A549 treated with AZD2906 at 1 μM for 4 hours (cell line): ENCODE measurements at places on chromosomes 7 and 10. TPM values are rescaled to one million over a fixed set of nuclear protein-coding genes. Genes with fewer than 3 reads are reported as not detected.

Gene TWIST1
- 1.4 to 3.7 TPM (median 3.3 TPM) in 5 replicates for total RNA-seq

Gene FOXP2
- not detected in 5 replicates for total RNA-seq

Gene PCBD1
- 182 to 253 TPM (median 230 TPM) in 5 replicates for total RNA-seq

Gene CNTNAP2
- total RNA-seq = 0.02 to 0.05 TPM (median 0.02 TPM) in 4 of 5 replicates, not detected in the other

Gene GRID2IP
- not detected in 5 replicates for total RNA-seq

Gene ATP6V0A4
- total RNA-seq = 0.13 to 0.29 TPM (median 0.21 TPM) in 5 replicates

Gene VAX1
- total RNA-seq = 0.98 to 1.4 TPM (median 1.3 TPM) in 5 replicates

Gene LRRN3
- total RNA-seq = not detected in 5 replicates

Gene ICA1
- 0.63 to 1.3 TPM (median 1.1 TPM) in 5 replicates for total RNA-seq

Gene FGL2
- not detected in 5 replicates for total RNA-seq

Gene OGDHL
- 0.46 to 0.59 TPM (median 0.47 TPM) in 5 replicates for total RNA-seq

Gene PTPRZ1
- total RNA-seq = 0.02 TPM in 1 of 5 replicates, not detected in the others
